Midbrain (tissue), 1 donor: ENCODE measurements at places on chromosomes 3 and 15.
A peak's percentile ranks its signal among the peaks of the same experiment; 100 is the strongest.

DNA sequence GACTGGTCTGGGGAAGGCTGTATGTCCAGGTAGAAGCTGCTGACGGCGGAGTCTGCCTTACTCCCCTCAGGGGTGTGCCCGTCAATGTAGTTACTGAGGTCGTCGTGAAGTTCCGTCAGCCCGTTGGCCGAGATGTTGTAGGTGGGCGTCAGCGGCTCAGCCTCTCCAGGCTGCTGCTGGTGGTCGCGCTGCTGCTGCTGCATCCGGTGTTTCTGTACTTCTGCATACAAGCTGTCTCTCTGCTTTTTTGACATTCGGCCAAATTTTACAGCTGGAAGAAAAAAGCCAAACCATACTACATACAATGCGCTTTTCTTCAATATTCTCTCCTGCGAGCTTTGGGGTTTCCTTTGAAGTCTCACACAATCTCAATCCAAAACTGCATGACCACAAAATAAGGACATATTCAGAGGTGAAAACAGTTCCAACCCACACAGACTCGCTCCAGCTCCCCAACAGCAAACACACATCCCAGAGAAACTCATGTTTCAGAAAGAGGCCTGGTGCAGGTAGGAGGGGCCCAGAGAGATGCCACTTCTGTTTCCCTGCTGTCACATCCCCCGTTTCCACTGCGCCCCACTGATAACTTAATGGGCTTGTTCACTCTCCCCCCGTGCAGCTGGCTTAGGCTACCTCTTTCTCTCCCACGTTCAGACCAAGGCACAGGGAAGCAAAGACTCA lies 32.5 kb upstream of the ICE2 start:
- no peak for DNase-seq

DNA sequence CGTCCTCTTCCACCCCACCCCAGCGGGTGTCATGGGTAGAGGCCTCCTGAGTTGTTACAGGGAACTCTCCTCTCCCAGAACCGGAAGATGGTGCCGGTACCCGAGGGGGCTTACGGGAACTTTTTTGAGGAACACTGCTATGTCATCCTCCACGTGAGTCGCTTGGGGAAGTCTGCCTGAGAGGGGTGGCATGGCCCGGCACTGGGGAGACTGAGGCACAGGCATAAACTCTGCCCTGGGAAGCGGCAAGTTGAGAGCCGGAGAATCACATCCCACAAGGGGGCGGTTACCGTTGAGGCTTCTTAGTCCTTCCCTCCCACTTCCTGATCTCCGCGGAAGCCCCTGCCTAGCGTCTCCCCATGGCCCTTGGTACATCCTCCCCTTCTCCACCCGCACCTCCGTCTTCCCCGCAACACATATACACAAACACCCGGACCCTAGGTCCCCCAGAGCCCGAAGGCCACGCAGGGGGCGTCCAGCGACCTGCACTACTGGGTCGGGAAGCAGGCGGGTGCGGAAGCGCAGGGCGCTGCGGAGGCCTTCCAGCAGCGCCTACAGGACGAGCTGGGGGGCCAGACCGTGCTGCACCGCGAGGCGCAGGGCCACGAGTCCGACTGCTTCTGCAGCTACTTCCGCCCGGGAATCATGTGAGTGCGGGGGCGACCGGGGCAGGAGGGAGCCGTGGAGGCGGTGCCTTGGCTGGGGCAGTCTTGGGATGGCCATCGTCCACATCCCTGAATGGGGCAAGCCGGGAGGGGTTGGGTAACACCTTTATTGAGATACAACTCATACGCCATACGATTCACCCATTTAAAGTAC lies 3.4 kb downstream of the VILL start:
- DNase-seq: peak; percentile 30

- no peak for DNase-seq
Measured at GRCh38 chr15:63046917-63047760, 4.6 kb downstream of the TPM1 start.

- no peak for DNase-seq
Measured at GRCh38 chr15:87082581-87082980, 1002.9 kb downstream of the AGBL1 start.

DNA sequence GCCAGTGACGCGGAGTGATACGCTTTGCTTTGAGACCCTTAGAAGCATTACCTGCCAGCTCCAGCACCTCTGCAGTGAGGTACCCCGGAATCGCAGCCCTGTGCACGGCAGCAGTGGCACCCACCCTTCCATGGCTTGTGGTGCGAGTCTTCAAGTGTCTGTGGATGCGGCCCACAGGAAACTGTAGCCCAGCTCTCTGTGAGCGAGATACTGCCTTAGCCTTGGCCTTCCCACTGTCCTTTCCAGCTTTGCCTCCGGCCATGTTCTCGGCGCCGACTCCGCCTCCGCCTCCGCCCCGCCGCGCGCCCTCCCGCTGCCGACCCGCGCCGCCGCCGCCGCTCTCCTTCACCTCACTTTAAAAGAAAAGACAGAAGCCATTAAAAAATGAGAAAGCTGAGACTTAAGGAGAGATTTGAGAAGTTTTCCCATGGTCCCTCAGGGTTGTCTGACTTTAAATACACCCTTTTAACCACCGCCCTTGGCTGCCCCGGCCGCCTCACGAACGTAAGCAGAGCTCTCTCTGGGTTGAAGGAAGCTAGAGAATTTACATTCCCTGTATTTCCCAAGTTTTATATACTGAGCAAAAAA lies 78.5 kb upstream of the FAM174B start:
- peak; percentile 7 for DNase-seq

GRCh38 chr3:78878011-78878410 lies 889.8 kb downstream of the ROBO1 start:
- DNase-seq: no peak

DNA sequence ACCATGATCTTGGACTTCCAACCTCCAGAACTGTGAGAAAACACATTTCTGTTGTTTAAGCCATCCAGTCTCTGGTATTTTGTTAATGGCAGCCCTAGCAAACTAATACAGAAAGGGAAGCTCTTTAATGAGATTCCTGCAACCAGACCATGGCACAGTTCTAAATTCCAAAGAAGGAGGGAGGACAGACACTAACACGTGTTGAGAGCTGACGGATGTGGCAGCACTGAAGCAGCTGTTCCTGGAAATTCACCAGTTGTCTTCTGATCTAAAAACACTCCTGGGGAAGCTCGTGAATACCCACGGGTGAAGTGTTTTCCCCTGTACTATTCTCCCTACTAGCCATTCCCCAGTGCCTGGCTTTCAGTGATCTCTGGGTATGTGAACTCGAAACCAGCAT lies 56.7 kb downstream of the RPL22L1 start:
- no peak for DNase-seq

- DNase-seq: peak; percentile 93
Measured at GRCh38 chr3:50567386-50568167, at the start of gene C3orf18. C3orf18 (minus strand) TSS chr3:50567747; CDS start chr3:50565699, 2,048 bp downstream.

DNA sequence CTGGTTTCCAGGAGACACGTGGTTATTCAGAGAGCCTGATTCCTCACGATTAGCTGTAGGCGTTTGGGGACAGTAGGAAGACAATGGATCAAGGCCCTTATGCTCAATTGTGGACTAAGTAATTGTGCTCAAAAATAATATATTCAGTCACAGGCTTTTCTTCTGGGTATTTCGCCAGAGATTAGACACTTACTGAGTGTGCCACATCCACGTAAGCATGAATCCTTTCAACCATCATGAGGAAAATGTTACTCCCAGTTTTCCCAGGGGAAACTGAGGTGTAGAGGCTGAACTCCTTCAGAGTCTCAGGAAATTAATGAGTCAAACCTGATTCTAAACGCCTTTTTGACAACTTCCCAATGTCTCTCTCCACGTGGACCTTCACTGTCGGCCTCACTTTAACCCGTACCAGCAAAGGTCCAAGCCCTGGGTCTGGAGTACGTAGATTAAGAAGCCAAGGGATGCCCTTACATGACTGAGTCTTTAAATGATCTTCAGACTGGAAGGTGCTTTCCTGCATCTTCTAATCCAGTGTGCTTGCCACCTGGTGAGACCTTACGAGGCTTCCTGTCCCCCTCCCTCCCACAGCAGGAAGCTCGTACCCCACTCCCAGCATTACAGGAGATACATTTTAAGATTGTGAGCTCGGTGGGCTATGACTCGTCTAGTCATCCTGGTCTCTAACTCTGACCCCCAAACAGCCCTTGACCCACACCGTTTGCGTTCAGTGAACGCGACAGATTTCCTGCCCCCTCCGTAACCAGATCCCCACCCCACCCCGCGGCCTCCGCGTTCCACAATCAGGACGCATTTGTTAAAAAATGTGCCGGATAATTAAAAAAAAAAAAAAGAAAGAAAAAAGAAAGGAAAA lies 1.7 kb downstream of the PKM start:
- DNase-seq: no peak

DNA sequence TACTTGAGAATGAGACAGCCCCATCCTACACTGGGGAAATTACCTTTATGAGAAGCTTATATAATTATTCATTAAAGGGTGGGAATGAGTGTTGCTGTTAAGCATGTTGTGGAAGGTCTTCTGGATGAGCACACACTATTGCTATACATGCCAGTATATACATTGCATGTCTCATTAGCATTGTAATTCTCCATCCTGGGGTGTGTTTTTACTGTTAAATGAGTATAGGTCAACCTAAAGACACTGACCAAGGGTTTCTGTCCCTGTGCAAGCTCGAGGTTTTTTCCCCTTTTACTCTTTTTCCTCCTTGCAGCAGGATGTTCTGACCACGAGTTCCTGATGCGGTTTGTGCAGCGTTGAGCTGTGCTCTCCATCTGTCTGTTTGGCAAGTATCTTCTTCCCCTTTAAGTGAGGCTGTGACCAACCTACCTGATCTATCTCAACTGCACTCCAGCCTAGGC lies 7.2 kb upstream of the IVD start:
- peak; percentile 42 for DNase-seq

GRCh38 chr3:53919741-53920140 lies 28.1 kb upstream of the SELENOK start:
- no peak for DNase-seq
